HFFc6 (cell line): ENCODE measurements at places on chromosomes 4 and X.
A peak's percentile ranks its signal among the peaks of the same experiment; 100 is the strongest.

GRCh38 chrX:65534450-65535292 lies at the start of gene LAS1L:
TSS of gene LAS1L (minus strand) at chrX:65534787. CDS start at chrX:65534715, 72 bp downstream.
- peak; percentile 89 for DNase-seq

DNA sequence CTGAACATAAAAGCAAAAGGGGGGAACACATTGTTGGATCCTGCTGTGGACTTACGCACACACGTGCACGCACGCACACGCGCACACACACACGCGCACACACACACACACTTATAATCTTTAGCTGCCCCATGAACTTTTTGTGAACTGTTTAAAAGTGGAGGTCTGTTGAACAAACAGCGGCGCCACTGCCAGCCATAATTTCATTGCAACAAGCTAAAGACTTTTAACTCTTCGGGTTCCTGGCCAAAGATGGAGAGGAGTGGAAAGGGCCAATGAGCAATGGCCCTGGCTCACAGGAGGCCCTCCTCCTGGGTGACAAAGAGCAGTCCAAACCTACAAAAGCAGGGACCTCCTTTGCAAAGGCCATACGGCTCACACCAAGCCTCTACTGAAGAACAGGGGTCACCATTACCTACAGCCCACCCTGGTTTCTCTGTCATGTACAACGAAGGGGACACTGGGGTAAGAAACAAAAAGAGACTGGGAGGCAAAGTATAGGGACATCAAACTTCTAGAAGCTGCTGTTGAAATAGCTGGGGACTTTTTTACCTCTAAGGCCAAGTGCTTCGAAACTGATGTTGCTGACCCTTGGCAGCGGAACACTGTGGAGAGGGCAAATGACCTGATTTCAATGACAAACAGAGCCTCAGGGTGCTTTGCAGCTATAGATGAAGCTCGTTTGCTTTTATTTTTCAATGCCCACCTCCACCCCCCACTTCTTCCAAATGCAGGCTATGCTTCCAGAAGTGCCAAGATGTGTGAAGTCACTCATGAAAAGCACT lies 16.7 kb downstream of the BCOR start:
- no peak for DNase-seq

DNA sequence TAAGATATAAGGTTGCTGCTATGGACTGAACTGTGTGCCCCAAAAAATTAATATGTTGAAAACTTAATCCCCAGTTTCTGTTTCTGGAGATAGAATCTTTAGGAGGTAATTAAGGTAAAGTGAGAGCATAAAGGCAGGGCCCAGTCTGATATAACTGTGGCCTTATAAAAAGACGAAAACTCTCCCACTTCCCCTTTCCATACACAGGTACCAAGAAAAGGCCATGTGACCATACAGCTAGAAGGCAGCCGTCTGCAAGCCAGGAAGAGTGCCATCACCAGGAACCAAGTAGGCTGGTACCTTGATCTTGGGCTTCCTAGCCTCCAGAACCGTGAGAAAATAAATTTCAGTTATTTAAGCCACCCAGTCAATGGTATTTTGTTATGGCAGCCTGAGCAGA lies 550.3 kb downstream of the SMARCA1 start:
- DNase-seq, result no peak

GRCh38 chrX:148872161-148872535 lies 371.7 kb downstream of the AFF2 start:
- no peak for DNase-seq

GRCh38 chr4:110007217-110007616 lies 94.5 kb downstream of the EGF start:
- no peak for DNase-seq

GRCh38 chr4:76795243-76795642 lies 102.7 kb downstream of the SOWAHB start:
- no peak for DNase-seq

- DNase-seq, result peak; percentile 50
Observed at GRCh38 chrX:49884290-49884862, 5.1 kb downstream of the USP27X start.

- DNase-seq, result no peak
Observed at GRCh38 chr4:24040811-24041210, 151.0 kb upstream of the PPARGC1A start.

DNA sequence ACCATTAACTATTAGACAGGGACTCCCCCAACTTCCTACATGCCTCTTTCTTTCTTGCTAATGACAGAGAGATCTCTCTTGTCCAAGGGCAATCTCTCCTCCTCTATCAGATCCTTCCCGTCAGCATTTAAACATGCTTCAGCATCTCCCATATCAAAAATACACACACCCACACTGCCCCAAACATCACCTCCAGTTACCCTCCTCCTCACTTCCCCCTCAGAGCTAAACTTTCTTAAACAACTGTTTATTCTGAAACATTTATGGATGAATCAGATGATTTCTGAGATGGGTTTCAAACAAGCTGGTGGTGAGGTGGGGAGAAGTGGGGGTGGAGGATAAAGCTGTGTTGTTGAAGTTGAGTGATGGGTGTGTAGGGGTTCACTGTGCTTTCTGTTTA lies 23.5 kb downstream of the USP46 start:
- DNase-seq, result no peak

GRCh38 chr4:112853662-112854256 lies 195.7 kb upstream of the ANK2 start:
- no peak for DNase-seq

DNA sequence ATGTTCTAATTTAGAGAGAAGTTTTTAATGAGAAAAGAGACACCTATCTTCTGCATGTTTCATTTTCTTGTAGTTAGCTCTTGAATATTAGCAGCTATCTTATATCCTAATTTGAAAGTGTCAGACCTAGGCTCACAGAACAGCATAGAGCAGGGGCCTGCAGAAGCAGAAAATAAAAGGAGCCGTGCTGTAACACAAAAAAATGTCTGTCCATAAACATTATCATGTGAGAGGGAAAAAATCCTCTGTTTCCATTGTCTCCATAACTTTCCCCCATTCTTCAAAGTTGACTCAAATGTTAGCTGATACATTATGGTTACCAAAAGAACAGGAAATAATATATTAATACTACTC lies 329.2 kb upstream of the EPHA5 start:
- no peak for DNase-seq

GRCh38 chr4:89511776-89512175 lies 204.2 kb upstream of the GPRIN3 start:
- no peak for DNase-seq

DNA sequence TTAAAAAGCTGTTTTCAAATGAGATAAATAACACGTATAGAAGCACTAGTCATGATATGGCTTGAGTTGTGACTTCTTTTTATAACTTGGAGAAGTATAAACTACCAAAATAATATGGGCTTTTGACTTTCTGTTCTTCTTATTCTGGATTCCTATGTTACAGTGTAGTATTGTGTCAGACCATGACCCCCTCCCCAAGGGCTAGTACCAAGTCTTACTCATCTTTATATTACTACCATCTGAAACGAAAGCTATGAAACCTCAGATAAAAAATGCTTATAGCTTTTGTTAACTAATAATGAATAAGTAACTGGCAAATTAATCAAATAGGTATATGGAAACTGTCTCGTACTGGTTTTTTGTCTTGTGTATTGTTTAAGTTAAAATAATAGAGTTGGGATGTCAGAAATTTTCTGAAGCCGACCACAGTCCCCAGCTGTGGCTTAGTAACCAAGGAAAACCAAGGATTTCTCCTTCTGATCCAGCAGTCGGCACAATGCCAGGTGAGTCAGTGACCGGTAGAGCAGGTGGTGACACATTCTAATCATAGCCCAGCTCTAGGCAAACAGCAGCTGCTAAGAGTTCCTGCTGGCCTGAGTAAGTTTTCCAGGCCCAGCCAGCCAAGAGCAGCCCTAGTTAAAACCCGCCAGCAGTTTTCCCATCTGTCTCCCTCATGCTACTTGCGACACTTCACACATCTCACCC lies 163.3 kb upstream of the PRDX4 start:
- DNase-seq, result peak; percentile 60

DNA sequence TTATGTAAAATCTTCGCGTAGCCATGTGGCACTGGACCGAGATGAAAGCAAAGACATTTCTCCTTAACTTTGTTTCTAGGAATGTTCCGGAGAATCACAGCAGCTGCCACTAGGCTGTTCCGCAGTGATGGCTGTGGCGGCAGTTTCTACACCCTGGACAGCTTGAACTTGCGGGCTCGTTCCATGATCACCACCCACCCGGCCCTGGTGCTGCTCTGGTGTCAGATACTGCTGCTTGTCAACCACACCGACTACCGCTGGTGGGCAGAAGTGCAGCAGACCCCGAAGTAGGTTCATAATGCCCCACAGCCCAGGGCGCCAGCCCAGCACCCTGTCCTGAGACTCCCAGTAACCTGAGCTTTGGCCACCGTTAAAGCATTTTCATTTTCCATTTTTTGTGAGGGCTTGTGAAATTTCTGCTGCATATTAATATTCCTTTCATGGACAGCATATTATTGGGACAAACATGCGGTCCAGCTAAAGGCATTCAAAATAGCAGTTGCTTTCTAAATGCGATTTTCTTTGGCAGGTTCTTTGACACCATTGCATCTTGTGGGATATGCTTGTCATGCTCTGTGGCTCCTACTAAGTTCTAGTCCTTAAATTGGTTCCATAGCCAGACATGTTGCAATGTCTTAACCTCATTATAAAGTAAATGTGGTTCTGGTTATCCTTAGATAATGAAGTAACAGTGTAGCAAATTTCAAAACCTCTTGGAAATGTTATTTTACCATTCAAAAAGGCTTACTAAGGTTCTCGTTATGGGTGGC lies 49.1 kb upstream of the MSANTD1 start:
- no peak for DNase-seq

GRCh38 chrX:69237236-69237635 lies 72.0 kb upstream of the PJA1 start:
- no peak for DNase-seq

DNA sequence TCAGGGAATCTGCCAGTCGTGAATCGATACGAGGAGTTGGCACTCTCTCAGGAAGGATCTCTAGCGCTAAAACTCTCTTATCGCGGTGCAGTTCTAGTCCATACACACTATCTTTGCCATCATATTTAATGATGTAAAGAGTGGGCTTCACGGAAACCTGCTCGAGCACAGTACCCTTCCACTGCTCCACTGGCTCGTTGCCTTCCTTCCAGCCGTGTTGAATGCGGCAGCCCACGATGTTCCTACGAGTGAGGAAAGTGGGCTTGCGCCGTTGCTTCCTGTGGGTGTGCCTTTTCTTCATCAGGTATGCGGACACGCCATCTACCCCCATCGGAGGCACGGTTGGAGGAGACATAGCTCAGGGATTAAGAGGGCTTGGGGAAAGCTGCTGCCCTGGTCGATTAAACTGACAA lies 661 bp downstream of the SPIN4 start:
- DNase-seq, result no peak

DNA sequence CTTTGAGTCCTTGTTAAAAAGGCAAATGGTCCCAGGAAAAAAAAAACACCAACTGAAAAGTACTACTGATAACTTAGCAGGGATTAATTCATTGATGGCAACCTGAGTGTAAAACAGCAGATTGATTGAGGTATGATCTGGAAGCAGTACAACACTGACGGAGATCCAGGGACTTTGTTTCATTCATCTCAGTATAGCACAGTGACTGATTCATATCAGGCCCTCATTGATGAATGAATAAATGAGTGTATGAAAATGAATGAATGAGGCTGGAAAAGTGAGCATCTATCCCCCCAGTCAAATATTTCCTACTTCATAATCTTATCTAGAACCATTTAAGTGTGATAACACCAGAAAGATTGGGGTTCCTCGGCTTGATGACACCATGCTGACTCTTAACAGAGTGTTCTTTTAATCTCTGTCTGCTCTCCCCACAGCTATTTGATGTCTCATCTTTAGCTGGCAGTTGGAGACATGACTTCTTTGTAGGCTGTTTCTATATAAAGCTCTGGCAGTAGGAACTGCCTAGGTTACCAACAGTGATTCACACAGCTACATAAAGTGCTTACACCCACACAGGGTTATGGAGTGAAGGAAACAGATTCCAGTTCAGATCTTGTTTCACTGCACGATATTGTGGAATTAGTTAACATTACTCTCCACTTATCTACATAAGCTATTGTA lies 18.6 kb upstream of the RNF128 start:
- peak; percentile 94 for DNase-seq

GRCh38 chr4:83855044-83855443 lies 319.1 kb downstream of the GPAT3 start:
- peak; percentile 95 for DNase-seq

GRCh38 chr4:27787195-27787594 lies 926.6 kb downstream of the STIM2 start:
- DNase-seq, result no peak

DNA sequence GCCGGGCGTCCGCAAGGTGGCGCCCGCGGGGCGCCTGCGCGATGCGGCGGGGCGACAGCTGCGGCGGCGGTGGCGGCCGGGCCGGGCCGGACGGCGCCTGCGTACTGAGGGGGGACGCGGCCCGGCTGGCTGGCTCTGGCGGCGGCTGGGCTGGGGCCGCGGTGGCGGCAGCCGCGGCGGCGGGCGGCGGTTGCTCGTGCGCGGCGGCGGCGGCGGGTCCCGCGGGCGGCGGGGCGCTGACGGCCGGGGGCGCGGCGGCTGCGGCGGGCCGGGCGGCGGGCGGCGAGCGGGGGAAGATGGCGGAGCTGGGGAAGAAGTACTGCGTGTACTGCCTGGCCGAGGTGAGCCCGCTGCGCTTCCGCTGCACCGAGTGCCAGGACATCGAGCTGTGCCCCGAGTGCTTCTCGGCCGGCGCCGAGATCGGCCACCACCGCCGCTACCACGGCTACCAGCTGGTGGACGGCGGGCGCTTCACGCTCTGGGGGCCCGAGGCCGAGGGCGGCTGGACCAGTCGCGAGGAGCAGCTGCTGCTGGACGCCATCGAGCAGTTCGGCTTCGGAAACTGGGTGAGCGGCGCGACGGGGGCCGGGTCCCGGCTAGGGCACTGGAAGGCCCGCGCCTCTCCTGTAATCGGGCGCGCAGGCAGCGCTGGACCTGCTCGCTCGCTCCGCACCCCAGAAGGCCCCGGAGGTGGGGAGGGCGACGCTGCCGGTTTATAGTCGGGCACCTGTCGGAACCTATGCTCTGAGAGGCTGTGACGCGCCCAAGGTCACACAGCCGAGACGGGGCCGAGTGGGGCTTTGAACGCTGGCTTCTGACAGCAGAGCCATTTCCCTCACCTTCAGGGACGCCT lies at the start of gene TADA2B:
Gene TADA2B (plus strand): TSS at position 89 of the 853 bp plus-strand sequence. CDS start 208 bp downstream, at position 297.
- DNase-seq, result peak; percentile 11

DNA sequence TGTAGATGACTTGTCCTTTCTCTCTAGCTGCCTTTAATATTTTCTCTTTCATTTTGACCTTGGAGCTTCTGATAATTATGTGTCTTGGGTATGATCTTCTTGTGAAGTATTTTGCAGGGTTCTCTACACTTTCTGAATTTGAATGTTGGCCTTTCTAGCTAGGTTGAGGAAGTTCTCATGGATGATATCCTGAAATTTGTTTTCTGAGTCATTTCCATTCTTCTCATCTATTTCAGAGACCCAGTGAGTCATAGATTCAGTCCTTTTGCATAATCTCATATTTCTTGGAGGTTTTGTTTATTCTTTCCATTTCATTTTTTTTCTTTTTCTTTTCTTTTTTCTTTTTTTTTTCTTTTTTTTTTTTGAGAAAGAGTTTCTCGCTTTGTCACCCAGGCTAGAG lies 585.7 kb upstream of the PABPC4L start:
- peak; percentile 28 for DNase-seq
